CD4-positive, alpha-beta T cell treated with Interleukin-15 for 1 hour (primary cell): ENCODE measurements at places on chromosomes 12 and 14.

DNA sequence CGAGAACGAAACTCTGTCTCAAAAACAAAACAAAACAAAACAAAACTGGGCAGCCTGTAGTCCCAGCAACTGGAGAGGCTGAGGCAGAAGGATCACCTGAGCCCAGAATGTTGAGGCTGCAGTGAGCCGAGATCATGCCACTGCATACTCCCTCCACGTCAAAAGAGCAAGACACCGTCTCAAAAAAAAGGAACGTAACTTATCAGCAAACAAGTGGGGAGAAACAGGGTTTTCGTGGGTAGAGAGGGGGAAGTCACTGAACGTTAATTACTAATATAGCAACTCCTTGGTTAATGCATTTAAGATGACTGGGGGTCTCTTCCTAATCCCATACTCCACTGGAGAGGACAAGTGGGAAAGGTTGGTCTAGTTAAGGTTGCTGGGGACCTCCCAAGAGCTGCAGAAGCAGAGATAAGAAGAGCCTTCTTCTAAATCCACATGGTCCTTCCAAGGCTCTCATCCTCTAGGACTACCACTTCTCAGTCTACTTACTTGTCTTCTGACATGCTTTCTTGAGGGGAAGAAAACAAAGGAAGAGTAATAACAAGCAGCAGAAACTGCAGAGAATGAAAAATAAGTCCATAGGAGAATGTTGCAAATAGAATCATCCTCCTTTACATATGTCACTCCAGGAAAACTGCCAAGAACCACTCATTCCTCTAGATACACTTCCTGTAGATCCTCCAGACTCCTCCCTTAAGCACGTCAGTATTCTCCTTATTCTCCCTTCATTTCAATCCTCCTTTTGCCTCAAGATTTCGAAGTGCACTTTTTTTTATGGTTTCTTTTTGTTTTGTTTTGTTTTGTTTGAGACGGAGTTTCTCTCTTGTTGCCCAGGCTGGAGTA is 5.8 kb downstream of the NUMB start:
- DNase-seq = no peak

GRCh38 chr12:112979041-112979680 is 842 bp downstream of the OAS2 start:
- no peak for DNase-seq

GRCh38 chr12:50690925-50691324 is 73.0 kb upstream of the ATF1 start:
- no peak for DNase-seq

DNA sequence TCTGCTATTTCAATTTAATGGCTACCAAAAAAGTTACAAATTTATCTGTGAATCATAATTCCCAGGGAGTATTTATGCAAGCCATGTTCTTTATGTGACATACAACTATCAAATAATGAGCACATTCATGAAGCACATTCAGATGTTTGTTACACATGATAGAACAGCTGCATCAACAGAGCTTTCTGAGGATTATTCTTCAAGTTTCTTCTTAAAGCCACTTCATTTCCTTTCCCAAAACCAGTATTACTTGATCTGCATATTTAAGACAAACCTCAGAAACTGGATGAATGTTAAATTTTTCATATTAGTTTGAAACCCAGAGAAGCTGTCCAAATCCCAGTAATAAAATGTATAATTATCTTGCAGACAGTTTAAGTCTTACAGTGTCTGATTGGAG is 73.6 kb upstream of the SOX5 start:
- no peak for DNase-seq

- DNase-seq = no peak
These were observed 6.2 kb upstream of the KRT86 start for GRCh38 chr12:52268212-52268611.

- DNase-seq = no peak
These were observed 743.9 kb upstream of the FLRT2 start for GRCh38 chr14:84785996-84786395.
